Spleen (tissue), 13 donors: ENCODE measurements at places on chromosomes 6 and 20.

DNA sequence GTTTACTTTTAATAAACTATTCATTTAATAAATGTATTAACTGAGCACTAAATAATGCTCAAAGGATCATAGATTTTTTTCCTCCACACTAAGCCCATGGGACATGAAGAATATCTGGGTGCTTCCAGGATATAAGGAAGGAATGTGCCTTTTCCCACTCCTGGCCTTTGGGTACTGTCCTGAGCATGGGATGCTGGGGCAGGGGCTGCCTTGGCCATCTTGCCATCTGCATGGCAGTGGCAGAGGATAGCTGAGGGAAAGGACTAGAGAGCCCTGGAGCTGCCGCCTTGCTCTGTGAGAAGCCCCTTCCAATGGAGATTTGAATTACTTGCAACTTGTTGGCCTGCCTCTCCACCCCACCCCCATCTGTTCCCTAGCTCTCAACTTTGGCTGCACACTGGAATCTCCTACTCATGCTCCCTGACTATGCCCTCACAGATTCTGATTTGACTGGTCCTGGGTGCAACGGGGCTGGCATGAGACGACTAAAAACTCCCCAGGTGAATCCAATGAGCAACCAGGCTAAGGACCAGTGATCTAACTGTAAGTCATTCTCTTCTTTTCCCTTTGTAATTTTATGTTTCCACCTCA is 15.6 kb downstream of the DDRGK1 start:
- DNase-seq, result peak; percentile 19

- no peak for DNase-seq
These were observed 787 bp downstream of the JPH2 start for GRCh38 chr20:44186201-44186600.

DNA sequence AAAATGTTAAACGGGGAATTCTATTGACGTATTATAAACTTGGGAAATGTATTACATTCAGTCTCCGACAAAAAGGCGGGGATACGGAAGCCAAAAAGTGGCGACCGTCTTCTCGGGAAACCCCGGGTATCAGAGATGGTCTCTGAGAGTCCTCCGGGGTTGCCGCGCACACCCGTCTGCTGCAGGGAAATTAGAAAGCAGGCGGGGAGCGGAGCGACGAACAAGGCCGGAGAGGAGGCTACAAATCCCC is 1.5 kb downstream of the SALL4 start:
- DNase-seq, result no peak

- DNase-seq, result no peak
These were observed 110.6 kb downstream of the RNGTT start for GRCh38 chr6:88852775-88853174.

- DNase-seq, result no peak
These were observed 314.0 kb upstream of the JAG1 start for GRCh38 chr20:10987651-10988383.

GRCh38 chr20:51389543-51390264 is 152.8 kb downstream of the NFATC2 start:
- no peak for DNase-seq

DNA sequence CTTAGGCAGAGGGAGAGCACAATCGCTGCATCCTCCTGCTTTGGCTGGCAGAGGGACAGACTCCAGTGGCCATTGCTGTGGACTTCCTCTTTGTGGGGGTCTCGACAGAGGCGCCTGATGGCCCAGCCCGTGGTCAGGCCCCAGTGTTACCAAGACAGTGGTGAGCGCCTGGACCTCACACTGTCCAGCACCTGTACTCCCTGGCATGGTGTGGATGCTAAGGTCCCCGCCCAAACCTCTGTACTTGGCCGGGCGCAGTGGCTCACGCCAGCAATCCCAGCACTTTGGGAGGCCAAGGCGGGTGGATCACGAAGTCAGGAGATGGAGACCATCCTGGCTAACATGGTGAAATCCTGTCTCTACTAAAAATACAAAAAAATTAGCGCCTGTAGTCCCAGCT is 2.3 kb upstream of the NTSR1 start:
- no peak for DNase-seq

DNA sequence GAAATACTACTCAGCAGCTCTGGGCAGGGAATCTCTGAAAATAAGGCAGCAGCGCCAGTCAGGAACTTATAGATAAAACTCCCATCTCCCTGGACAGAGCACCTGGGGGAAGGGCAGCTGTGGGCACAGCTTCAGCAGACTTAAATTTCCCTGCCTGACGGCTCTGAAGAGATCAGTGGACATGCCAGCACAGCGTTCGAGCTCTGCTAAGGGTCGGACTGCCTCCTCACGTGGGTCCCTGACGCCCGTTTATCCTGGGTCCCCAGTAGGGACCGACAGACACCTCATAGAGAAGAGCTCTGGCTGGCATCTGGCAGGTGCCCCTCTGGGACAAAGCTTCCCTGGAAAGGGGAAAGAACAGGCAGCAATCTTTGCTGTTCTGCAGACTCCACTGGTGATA is 59.0 kb downstream of the COL21A1 start:
- no peak for DNase-seq

- no peak for DNase-seq
These were observed 133.8 kb downstream of the LRRC1 start for GRCh38 chr6:53928641-53929040.

GRCh38 chr6:15242937-15243614 is 2.8 kb upstream of the JARID2 start:
- DNase-seq, result peak; percentile 43

- no peak for DNase-seq
These were observed 36.4 kb upstream of the SLC35F1 start for GRCh38 chr6:117870486-117871242.

- DNase-seq, result no peak
These were observed 41.8 kb downstream of the C6orf58 start for GRCh38 chr6:127618729-127619128.

GRCh38 chr6:90819483-90819882 is 232.6 kb upstream of the MAP3K7 start:
- DNase-seq, result no peak

DNA sequence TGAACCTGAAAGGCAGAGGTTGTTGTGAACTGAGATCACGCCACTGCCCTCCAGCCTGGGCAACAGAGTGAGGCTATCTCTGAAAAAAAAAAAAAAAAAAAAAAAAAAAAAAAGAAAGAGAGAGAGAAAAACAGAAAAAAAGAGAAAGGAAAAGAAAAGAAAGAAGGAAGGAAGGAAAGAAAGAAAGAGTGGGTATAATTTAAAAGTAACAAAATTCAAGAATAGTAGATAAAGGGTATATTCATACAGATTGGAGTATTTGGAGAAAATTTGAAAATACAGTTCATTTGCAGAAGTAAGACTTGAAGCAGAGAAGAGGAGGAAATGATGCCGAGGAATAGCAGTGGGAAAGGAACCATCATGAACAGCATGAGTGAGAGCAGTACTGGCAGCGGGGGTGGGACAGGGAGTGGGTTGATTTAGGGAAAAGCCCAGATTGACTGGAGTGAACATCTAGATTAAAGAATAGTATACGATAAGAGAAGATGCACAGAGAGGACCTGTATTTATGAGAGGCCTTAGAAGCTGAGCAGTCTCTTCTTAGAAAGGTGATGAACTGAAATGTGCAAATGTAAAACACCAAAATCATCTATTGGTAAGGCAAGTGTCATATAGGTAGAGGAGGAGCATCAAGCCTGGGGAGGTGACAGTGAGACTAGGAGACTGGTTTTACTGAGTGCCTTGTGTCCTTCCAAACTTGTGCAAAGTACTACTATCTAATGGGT is 17.8 kb upstream of the HLA-DRB1 start:
- DNase-seq, result no peak

GRCh38 chr6:27512525-27512924 is 39.6 kb upstream of the ZNF184 start:
- no peak for DNase-seq

- no peak for DNase-seq
These were observed 91.3 kb downstream of the FRK start for GRCh38 chr6:115969207-115969929.

- peak; percentile 85 for DNase-seq
These were observed 592 bp downstream of the LTB start for GRCh38 chr6:31581434-31582229.

DNA sequence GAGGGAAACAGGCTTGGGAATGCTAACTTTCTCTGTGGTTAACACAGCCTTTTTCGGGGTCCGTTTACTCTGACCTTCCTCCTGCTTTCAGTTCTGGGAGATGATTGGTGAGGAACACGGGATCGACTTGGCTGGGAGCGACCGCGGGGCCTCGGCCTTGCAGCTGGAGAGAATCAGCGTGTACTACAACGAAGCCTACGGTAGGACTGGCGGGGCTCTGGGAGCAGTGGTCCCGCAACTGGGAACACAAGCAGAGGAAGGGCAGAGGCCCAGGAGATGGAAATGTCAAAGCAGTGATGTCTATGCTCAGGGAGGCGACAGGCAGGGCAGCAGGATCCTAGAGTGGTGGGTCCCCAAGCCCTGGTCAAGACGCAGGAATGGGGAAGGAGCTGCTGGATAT is 3.5 kb downstream of the TUBB1 start:
- peak; percentile 58 for DNase-seq

GRCh38 chr6:49633541-49633940 is 3.1 kb downstream of the RHAG start:
- no peak for DNase-seq

DNA sequence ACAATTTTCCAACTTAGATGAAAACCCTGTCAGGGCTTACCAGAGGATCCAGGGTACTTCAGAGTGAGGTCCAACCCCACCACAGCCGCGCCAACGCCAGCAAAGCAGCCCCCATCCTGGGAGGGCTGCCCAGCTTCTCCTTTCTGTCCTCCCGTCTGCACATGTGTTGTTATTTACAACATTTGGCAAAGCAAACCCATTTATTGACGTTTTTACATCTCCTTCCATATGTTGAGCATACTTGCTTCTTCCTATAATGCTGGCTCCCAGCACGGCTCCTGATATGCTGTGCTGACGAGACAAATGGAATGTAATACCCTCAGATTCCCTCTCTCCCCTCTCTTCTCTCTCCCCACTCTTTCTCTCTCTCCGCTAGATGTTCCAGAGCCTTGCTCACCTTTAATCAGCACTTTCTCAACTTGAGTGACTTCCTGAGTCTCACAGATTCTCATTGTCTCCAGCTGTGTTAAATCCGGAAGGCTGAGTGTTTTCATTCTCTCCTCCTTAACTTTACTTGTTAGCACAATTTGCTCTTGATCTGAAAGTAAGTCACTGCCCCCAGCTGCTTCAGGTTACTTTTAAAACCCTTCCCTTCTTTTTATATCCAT is 22.7 kb downstream of the RCAN2 start:
- DNase-seq, result no peak

GRCh38 chr6:16432075-16433032 is 194.0 kb downstream of the GMPR start:
- no peak for DNase-seq

- peak; percentile 8 for DNase-seq
These were observed 31.4 kb downstream of the PTK7 start for GRCh38 chr6:43107344-43108062.

- no peak for DNase-seq
These were observed 36.1 kb downstream of the F13A1 start for GRCh38 chr6:6284221-6284966.

DNA sequence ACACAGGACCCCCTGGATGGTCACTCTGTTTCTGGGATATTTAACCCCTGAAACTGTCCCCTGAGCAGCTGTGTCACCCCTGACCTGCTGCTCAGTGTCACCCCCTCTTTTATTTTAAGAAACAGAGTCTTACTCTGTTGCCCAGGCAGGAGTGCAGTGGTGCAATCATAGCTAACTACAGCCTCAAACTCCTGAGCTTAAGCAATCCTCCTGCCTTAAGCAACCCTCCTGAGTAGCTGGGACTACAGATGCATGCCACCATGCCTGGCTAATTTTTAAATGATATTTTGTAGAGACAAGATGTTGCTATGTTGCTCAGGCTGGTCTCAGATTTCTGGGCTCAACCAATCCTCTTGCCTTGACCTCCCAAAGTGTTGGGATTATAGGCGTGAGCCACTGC is 21.5 kb upstream of the GTSF1L start:
- DNase-seq, result no peak

DNA sequence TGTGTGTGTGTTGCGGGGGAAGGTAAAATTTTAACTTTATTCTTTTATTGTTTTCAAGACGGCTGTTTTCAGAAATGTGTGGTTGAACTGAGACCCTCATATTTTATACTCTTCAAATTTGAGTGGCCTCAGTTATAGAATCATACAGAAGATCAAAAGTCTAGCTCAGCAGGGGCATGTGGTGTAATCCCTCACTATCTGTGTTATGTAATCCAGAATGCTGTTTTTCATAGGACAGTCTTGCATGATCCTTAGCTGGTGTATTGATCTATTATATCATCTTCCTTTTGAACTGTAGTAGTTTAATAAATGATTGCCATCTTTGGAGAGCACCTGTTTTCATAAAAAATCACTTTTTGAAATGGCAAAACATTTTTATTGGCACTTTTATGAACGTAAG is 1.4 kb downstream of the PLCB4 start:
- DNase-seq, result no peak

DNA sequence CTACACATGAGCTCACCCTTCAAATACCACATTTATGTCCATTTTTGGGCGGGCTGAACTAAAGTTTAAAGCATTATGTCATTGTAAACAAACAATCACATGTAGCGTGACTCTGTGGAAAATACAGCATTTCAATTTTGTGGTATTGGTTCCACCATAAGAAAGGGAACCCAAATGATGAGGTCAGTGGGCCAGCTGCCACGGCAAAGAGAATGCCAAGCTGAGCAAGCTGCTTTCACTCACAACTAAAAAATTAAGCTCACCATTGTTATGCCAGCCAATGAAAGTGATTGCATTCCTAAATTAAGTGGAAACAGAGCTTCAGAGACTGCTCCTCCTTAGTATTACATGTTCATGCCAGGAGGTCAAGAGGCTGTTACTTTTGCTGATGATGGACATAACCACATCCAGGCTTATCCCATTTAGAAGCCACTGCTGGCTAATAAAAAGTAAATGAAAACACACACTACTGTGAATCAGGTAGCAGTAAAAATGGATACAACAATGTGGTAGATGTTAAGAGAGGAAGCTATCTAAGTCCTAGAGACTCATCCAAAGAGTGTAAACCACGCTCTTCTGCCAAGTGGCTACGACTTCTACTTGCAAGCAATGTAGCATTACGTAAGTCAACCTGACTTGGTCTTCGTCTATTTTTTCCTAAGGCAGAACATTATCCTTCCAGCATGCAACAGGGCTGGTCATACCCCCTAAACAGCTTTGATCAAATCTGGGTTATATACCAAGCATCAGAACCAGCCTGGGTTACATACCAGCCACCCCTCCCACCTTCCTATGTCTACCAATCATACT is 164.8 kb downstream of the BACH2 start:
- no peak for DNase-seq

DNA sequence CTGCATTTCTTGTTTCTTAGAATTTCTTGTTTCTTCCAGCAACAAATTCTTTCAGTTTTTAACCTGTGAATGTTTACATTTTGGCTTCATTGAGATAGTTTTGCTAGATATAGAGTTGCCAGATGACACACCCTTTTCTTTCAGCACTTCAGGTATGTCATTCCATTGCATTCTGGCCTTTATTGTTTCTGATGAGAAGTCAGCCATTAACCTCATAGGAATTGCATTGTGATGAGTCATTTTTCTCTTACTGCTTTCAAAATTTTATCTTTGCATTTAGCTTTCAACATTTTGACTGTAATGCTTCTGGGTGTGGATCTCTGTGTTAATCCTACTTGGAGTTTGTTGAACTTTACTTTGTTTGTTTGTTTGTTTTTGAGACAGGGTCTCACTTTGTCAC is 440.3 kb upstream of the HS3ST5 start:
- DNase-seq, result no peak

- no peak for DNase-seq
These were observed 182.7 kb upstream of the CCN2 start for GRCh38 chr6:132133736-132134445.

- peak; percentile 95 for DNase-seq
These were observed at the start of gene SLCO4A1 for GRCh38 chr20:62642051-62642665. SLCO4A1 (plus strand) TSS chr20:62642503; CDS start chr20:62656455, 13,952 bp downstream.

- no peak for DNase-seq
These were observed 44.7 kb upstream of the GRIK2 start for GRCh38 chr6:101348816-101349215.
